ENCODE measurements at places on chromosomes 12 and 14. TPM values are rescaled to one million over a fixed set of nuclear protein-coding genes. Genes with fewer than 3 reads are reported as not detected.

Gene GPR65
- total RNA-seq: 8.0 TPM

DNA sequence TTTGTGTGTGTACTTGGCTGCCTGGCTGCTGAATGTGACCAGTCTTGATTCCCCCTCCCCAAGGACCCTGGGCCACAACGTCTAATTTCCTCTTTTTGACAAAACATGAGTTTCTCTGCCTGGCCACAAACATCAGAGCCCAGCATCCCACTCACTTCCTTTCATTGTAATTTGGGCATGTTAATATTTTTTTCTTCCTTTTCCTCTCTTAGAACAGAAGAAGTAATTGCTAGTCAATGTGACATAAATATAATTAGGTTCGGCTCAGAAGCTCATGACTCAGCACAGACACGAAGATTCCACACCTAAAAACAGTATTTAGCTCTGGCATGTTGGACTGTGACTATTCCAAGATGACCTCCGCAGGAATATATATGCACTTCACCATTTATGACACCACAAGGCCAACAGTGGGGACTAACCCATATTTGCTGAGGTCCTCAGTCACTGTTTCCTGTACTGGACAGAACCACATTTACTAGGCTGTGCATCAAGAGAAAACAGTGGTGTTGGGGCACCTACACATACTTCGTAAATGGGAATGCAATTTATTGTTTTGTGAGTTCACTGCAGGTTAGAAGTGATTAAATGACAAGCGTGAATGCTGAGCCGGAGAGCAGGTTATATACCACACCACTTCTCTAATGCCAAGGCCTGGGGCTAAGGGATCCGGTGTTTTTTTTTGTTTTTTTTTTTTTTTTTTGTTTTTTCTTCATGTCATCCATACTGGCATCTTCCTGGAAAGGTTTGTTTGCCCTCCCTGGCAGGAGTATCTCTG is 4.2 kb downstream of the GSG1 start:
- no peaks in the 10 kb centered on the region for H3K36me3 ChIP-seq
- peaks cover 3% of the 10 kb centered on the region for H3K27me3 ChIP-seq
- DNase-seq: no peak
- peak overlapping the region; percentile 20 for H3K4me3 ChIP-seq

DNA sequence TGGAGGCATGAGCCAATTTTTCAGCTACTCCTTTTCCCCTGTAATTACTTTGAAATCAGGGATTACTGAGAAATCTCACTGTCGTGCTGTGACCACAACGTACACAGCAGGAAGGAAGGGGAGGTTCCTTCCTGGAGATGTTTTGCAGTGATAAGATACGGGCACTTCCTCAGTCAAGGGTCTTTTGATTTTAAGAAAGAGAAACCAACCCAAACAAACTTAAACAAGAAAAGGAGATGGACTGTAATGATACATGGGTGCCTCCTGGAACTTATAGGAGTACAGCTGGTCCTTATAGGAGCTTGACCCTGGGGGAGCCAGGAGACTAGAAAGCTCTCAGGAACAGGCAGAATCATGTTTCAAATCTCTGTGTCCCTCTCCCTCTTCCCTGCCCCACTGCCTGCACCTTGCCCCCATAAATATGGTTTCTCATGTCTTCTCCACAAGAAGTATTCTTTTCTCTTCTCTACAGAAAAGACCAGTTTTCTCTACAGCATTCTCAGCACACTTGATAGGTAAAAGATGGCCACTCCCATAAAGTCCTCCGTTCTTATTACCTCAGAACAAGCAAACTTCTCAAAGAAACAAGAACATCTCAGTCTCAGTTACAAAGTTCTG is 281.1 kb upstream of the AMIGO2 start:
- H3K27me3 ChIP-seq: no peaks in the 10 kb centered on the region
- peak overlapping the region; percentile 67 for H3K4me3 ChIP-seq
- H3K27ac ChIP-seq: peak overlapping the region; percentile 97
- H3K36me3 ChIP-seq: peaks cover 21% of the 10 kb centered on the region

DNA sequence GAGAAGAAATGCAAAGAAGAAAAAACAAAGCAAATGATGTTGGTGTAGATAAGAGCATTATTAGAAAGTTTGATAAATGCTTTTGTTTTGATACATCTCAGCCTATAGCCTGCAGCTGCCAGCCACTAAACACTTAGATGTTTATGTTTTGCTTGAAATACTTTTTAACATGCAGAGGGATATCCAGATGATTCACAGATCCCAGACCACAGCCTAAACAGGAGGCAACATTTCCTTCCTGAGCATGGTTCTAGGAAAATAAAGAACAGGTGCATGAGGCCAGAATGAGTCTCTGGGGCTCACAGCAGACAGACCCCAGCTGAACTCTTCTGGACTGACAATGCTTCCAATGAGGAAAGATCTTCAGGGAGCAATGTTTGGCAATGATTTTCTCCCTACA is 103.7 kb upstream of the EEA1 start:
- peaks cover 8% of the 10 kb centered on the region for H3K27me3 ChIP-seq
- DNase-seq: no peak
- H3K4me3 ChIP-seq: no peak overlapping the region
- H3K4me1 ChIP-seq: no peaks in the 10 kb centered on the region
- no peak overlapping the region for H3K27ac ChIP-seq
- no peaks in the 10 kb centered on the region for H3K36me3 ChIP-seq

DNA sequence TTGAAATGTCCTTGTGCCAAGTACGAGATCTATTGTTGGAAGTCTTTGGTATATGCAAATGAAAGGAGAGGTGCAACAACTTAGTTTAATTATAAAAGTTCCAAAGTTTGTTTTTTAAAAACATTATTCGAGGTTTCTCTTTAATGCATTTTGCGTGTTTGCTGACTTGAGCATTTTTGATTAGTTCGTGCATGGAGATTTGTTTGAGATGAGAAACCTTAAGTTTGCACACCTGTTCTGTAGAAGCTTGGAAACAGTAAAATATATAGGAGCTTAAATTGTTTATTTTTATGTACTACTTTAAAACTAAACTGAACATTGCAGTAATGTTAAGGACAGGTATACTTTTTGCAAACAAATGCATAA is 2.3 kb downstream of the HSPA2 start:
- peaks cover 42% of the 10 kb centered on the region for H3K4me1 ChIP-seq
- no peak overlapping the region for H3K27ac ChIP-seq
- H3K36me3 ChIP-seq: peaks cover 10% of the 10 kb centered on the region
- peaks cover 59% of the 10 kb centered on the region for H3K27me3 ChIP-seq
- H3K4me3 ChIP-seq: peak overlapping the region; percentile 75
